SIG-M5 (cell line): ENCODE measurements at places on chromosomes 13 and 19.

DNA sequence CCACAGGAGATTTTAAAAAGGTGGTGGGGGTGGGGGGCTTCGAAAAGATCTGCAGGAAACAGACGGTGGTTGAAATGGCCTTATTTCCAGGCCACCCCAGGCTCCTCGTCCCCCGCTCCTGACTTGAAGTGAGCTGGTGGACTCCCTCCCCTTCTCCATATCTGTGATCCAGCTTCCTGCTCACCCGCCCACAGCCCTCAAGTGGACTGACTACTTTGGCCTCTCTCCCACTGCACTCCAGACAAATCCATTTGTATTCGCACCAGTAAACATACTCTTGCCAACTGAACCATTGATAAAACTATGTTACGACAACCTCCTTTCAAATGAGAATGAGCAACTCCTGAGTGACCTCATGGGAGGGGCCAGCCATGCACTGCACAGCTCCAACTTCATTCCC lies 259.5 kb downstream of the COL4A1 start:
- no peak for DNase-seq

DNA sequence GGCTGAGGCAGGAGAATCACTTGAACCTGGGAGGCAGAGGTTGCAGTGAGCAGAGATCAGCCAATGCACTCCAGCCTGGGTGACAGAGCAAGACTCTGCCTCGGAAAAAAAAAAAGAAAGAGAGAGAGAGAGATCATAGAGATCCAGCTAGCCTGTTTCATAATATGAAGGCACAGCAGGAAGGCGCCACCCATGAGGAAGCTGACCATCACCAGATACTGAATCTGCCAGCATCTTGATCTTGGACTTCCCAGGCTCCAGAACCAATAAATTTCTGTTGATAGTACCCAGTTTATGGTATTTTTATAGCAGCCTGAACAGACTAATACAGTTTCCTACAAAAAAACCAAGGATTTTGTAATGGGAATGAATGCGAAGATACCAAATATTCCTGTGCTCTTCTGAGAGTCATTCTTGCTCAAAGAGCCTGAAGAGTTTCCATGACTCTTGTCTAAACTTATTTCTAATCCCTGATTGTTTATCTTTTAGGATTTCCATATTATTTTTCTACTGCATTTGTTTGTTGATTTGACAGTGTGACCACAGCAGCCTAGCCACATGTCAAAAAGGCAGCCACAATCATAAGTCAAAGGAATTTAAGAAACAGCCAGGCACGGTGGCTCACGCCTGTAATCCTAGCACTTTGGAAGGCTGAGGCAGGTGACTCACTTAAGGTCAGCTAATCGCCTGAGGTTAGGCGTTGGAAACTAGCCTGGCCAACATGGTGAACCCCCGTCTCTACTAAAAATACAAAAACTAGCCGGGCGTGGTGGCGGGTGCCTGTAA lies 37.7 kb upstream of the PDCD5 start:
- DNase-seq, result no peak

- no peak for DNase-seq
Measured at GRCh38 chr13:24119626-24120508, 40.7 kb upstream of the SPATA13 start.

- no peak for DNase-seq
Measured at GRCh38 chr19:52603558-52604207, 33.6 kb downstream of the ZNF701 start.

- no peak for DNase-seq
Measured at GRCh38 chr13:109761695-109762094, 24.7 kb downstream of the IRS2 start.

DNA sequence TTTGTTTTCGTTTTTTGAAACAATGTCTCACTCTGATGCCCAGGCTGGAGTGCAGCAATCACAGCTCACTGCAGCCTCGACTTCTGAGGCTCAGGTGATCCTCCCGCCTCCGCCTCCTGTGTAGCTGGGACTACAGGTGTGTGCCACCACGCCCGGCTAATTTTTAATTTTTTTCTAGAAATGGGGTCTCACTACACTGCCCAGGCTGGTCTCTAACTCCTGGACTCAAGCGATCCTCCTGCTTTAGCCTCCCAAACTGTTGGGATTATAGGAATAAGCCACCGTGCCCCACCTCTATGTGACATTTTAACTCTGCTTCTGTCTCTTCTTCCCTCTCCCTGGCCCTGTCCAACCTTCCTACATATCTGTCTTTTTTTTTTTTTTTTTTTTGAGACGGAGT lies 5.1 kb downstream of the ATP1A3 start:
- no peak for DNase-seq

DNA sequence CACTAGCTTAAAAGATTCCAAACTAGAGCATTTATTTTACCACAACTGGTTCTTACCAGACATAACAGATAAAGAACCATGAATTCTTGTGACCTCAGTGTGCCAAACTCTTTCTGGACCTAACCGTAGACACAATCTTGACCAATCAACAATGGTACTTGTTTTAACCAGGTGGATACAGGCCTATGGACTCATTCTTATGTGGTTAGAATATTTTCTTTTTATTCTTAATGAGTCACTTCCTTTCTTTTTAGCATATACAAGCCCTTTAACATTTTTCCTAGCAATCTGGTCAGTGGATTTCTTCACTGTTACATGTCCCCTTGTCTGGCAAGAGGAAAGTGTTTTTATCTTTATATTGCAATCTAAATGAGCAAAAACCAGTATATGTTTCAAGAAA lies 792.1 kb upstream of the SPRY2 start:
- no peak for DNase-seq

- DNase-seq, result peak; percentile 20
Measured at GRCh38 chr19:48969276-48970138, 4.4 kb downstream of the FTL start.

DNA sequence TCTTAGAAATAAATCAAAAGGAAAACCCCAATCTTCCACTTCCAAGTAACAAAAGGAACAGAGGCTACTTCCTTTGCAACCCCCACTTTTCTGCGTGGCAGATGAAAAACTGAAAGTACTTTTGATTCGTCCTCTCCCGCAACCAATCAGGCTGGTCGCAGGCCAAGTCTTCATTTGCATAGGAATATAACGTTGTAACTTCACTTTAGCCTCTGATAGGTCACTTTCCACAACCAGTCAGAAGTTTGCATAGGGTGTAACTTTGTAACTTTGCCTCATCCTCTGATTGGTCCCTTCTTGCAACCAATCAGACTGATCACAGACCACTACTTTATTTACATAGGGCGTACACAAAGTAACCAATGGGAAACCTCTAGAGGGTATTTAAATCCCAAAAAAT lies 37.2 kb downstream of the TGDS start:
- no peak for DNase-seq

- no peak for DNase-seq
Measured at GRCh38 chr19:6241056-6241455, 38.7 kb downstream of the MLLT1 start.

- no peak for DNase-seq
Measured at GRCh38 chr19:51740356-51740755, 11.3 kb downstream of the FPR1 start.

- DNase-seq, result no peak
Measured at GRCh38 chr19:57786906-57787305, 17.4 kb downstream of the ZNF586 start.

DNA sequence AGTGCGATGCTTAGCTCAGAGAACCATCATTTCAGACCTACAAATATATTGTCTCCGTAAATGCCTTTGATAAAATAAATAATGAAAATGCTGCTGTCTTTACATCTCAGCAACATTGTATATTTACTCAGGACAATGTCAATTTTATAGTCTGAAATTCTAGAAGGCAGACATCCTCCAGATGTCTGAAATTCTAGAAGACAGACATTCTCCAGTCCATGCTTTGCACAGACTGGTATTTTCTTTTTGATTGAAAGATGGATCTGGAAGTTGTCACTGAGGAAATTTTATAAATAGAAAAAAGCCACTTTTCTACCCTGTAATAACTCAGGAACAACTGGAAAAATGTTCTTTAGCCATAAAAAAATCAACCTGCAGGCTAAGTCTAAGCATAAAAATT lies 2293.3 kb downstream of the PCDH9 start:
- no peak for DNase-seq

DNA sequence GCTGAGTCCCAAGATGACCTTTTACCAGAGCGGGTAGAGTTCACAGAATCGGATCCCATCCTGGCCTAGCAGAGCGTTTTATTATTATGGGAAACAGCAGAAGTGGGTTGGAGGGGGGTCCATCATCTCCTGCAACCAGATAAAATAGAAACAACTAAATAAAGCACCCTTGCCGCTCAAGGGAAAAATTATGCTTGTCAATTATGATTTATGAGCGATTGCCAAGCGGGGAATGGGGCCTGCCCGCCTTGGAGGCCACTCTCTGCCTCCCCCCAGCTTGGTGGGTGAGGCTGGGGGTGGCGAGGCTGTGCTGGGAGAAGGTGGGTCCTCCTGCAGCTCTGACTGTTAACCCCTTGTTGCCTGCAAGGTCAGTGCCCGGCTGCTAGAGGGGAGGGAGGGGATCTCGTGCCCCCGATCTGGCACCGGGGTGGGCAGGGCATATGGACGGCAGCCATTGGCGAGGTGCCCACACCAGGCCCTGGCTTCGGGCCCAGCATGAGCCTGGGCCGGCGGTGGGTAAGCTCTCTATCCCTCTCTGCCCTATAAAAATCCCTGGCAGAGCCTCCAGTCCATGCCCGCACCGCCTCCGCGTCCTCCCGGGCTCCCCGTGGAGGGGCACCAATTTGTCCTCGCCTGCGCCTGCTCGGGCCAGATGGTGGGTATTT lies 129.1 kb downstream of the URI1 start:
- no peak for DNase-seq

- no peak for DNase-seq
Measured at GRCh38 chr19:5434970-5435641, 20.1 kb upstream of the ZNRF4 start.

GRCh38 chr19:10727685-10728201 lies 9.9 kb downstream of the DNM2 start:
- no peak for DNase-seq

DNA sequence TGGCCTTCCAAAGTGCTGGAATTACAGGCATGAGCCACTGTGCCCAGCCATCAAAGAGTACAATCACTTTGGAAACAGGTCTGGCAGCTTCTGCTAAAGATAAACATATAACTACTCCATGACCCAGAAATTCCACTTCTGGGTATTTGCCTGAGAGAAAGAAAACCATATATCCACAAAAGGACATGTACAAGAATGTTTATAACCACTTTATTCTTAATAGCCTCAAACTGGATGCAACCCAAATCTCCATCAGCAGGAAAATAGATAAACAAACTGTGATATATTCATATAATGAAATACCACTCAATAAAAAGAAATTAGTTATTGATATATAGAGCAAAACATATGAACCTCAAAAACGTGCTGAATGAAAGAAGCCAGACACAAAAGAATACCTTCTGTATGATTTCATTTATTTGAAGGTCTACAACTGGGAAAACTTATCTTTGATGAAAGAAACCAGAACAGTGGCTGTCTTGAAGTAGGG lies 40.5 kb downstream of the TEX26 start:
- no peak for DNase-seq

GRCh38 chr13:25067064-25067463 lies 28.9 kb upstream of the PABPC3 start:
- no peak for DNase-seq

DNA sequence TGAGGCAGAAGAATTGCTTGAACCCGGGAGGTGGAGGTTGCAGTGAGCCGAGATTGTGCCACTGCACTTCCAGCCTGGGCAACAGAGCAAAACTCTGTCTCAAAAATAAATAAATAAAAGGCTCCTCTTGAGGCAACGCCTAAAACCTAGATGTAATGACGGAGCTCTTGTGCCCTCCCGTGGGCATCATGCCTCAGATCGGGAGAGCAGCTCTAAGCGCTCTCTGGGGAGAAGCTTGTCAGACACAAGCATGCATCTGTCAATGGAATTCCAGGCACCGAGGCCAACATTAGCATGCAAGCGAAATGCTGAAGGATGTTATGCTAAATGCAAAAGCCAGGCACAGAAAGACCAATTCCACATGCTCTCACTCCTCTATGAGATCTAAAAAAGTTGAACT lies 45.6 kb upstream of the MRI1 start:
- DNase-seq, result no peak

DNA sequence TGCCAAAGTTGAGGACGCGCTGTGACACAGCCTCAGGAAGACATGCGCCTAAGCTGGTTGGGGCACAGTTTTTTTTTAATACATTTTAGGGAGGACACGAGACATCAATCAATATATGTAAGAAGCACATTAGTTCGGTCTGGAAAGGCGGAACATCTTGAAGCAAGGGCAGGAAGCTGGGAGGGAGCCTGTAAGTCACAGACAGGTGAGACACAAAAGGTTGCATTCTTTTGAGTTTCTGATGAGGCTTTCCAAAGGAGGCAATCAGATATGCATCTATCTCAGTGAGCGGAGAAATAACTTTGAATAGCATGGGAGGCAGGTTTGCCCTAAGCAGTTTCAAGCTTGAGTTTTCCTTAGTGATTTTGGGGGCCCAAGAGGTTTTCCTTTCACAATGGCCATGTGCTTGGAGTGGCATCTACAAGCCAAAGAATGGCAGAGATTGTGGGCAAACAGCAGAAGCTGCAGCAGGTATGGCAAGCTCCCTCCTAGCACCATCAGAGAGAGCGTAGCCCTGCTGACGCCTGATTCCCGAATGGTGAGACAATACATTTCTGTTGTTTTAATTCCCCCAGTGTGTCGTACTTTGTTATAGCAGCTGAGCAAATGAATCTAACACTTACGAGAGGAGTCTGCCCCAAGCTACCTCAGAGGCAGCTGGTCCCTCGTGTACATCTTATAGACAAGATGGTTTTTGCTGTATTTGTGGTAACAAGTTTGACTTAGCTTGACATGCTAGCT lies 99.5 kb upstream of the TMTC4 start:
- DNase-seq, result no peak

- no peak for DNase-seq
Measured at GRCh38 chr13:28557725-28558520, 63.0 kb upstream of the FLT1 start.

- no peak for DNase-seq
Measured at GRCh38 chr13:43787997-43788396, 1.2 kb upstream of the ENOX1 start.

- no peak for DNase-seq
Measured at GRCh38 chr19:4529924-4530522, 5.0 kb downstream of the PLIN5 start.

DNA sequence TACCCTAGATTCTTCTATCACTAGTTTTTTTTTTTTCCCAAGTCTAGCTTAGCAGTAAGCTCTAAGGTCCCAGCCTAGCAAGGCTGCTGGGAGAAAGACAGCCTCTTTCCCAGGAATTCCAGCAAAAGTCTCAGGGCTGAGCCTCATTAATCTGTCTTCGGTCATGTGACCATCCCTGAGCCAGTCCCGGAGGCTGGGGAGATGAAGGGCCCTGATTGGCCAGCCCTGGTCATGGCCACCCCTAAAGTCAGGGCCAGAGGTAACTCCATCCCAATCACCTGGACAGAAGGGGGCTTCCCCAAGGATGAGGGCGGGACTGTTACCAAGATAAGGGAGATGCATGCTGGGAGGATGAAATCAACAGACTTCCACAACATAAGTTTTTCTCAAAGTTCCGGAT lies 43.3 kb downstream of the CCNE1 start:
- DNase-seq, result no peak

- no peak for DNase-seq
Measured at GRCh38 chr19:10991521-10992081, 30.8 kb downstream of the SMARCA4 start.
